ENCODE measurements at places on chromosomes 16 and 17. TPM values are rescaled to one million over a fixed set of nuclear protein-coding genes. Genes with fewer than 3 reads are reported as not detected.

- no peak for DNase-seq
These were observed 21.4 kb downstream of the UNC13D start for GRCh38 chr17:75822800-75823166.

DNA sequence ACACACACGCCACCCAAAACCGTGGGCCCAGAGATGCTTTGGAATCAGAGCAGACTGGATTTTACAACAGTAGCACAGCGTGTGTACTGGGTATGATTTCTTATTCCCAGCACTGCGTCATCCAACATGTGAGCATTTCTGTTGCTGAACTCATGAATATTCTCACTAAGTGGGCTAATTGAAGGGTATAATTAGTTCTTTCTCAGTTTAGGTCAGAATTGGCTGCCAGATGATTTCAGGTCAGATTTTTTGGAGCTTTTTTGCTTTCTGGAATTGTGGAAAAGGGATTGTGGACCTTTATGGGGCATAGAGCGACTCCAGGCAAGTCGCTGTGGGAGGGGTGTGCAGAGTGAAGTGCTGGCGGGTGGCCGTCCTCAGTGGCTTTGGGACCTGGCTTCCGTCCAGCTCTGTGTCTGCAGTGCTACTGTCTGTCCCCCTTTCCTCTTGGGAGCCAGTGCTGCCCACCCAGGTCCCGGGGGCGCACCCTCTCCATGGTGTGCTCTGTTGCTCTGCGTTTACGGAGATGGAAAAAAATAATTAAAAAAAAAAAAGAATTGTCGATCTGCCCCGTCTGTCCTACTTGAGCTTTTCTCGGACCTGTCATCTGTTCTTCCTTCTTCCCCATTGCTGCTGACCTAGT lies 25.0 kb downstream of the FOXK2 start:
- no peak for DNase-seq

DNA sequence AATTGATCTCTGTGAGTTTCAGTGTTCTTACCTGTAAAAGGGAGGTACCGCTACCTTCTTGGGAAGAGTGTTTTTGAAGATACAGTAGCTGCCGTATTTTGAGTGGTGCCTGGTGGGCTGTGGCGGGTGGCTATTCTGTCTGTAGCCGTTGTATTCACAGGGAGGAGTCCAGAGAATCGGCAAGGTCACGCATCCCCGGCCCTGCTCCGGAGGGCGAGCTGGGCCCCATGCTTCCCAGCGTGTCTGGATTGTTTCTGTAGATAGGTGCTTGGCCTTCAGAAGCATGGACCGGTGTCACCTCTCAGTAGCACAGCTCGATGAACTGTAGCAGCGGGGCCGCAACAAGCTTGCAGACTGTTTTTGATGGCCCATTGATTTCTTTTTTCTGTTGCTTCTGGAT lies 295.6 kb downstream of the CPPED1 start:
- DNase-seq: no peak

GRCh38 chr16:934178-934577 lies 36.6 kb downstream of the LMF1 start:
- DNase-seq: no peak

DNA sequence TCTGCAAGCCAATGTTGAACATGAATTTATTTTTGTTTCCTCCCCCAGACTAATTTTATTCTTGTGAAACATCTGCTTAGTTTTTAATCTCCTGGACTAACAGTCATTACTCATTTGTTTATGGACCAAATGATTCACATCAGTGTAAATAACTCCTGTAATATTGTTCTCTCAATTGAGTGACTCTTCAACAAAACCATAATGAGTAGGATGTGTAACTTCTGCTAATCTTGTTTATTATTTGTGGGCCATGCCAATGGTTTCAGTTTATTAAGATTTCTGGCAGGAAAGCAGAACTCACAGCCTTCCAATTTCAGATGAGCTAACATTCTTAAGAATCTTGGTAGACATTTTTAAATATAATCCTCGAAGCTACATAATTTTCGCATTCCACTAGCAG lies 1216.3 kb upstream of the GOT2 start:
- DNase-seq: no peak

- DNase-seq: no peak
These were observed 80.6 kb downstream of the AMFR start for GRCh38 chr16:56344518-56345405.

DNA sequence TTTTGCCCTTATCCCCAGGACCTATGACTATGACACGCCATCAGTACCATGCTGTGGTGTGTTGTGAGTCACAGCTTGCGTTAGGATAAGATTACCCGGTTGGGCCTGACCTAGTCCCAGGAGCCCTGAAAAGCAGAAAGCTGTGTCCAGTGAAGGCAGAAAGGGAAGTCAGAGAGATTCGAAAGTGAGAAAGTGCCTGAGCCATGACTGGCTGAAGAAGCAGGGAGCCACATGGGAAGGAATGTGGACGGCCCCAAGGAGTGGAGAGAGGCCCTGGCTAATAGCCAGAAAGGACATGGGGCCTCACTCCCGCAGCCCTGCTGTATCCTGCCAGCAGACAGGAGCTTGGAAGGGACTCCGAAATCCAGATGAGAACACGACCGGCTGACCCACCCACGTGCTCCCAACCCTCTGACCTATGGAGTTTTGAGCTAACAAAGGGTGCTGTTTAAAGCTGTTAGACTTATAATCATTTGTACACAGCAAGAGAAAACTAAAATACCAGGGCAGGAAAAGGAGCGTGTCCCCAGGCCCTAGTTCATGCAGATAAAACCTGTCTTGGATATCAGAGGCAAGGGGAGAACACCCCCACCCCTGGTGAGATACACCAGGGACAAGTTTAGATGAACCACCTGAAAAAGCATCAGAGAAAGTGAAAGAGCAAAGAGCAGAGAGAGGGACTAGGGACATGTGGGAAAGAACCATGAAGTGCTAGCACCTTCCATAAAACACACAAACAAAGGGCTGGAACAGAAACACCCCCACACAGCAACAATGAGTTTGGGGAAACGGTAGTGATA lies 115.3 kb downstream of the SLC39A11 start:
- DNase-seq: peak; percentile 81

GRCh38 chr17:72219137-72219823 lies 98.5 kb downstream of the SOX9 start:
- no peak for DNase-seq

GRCh38 chr17:77354670-77355455 lies 214.1 kb downstream of the SEC14L1 start:
- DNase-seq: no peak

DNA sequence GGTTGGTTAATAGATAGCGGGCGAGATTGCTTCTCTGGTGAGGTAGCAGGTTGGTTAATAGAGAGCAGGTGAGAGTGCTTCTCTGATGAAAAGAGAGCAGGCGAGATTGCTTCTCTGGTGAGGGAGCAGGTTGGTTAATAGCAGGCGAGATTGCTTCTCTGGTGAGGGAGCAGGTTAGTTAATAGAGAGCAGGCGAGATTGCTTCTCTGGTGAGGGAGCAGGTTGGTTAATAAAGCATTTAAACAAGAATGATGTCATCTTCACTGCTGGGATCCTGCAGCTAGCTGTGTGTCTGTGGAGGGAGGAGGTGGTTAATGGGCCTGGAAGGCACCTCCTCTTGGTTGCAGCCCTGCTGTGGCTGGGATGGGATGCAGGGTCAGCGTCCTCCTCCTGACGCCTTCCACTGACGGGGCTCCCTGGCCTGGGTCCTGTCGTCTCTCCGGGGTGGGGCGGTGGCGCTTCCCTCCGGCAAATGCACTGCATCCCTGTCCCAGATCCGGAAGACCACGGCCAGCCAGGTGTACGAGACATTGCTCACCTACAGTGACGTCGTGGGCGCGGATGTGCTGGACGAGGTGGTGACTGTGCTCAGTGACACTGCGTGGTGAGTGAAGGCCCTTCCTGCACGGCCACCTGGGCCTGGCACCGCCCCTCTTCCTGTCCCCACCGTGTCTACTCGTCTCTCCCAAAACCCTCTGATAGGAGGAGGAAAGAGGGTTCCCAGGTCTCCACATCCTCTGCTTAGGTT lies 99.2 kb upstream of the ZNF750 start:
- DNase-seq: no peak

DNA sequence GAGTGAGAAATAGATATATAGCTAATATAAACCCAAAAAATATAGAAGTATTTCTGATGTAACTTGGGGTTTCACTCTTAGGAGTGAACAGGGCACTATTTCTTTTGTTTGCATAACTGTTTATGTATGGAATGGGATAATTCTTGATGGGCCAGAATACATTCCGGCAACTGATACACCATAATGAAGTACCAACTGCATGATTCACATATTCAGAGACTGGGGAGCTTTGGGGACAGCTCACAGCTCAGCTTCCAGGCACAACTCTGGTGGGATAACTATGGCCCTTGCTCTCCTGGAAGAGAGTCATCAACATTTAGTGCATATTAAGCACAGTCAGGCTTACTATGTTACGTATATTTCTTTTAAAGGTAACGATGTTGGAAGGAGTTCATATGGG lies 42.1 kb upstream of the ADCY7 start:
- DNase-seq: no peak

DNA sequence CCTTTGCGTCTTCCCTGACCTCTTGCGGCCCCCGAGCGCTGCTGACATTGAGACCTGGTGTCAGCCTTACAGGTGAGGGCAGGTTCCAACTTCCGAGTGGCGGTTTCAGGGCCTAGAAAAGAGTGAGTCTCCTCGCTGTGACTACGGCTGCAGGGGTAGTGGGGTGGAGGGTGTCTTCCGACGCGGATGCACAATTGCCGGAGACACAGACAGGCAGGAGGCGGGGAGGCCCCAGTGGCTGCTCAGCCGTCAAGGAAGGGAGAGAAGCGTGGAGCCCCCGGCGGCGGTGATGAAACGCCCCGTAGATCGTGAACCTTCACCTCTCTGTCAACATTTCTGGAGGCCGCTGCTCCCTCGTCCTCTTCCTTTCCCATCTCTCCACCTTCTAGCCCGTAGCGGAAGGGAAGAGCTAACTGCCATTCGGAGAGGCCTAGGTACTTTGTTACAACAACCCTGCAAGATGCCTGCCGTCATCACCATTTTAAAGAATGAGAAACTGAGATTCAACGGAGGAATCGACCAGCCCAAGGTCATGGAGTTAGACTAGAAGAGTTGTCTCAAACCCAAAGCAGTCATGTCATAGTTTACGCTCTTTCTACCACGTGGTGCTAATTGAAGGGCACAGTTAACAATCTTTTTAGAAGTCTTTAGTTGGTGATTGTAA lies 485 bp downstream of the DNAJA3 start:
- no peak for DNase-seq

- no peak for DNase-seq
These were observed 75.9 kb downstream of the CES1 start for GRCh38 chr16:55756963-55757362.

GRCh38 chr16:74275031-74275636 lies 21.5 kb upstream of the PSMD7 start:
- DNase-seq: no peak

GRCh38 chr17:33942414-33942813 lies 312.7 kb upstream of the CCL2 start:
- no peak for DNase-seq

- DNase-seq: no peak
These were observed 36.8 kb upstream of the DYNLL2 start for GRCh38 chr17:58046239-58047094.

DNA sequence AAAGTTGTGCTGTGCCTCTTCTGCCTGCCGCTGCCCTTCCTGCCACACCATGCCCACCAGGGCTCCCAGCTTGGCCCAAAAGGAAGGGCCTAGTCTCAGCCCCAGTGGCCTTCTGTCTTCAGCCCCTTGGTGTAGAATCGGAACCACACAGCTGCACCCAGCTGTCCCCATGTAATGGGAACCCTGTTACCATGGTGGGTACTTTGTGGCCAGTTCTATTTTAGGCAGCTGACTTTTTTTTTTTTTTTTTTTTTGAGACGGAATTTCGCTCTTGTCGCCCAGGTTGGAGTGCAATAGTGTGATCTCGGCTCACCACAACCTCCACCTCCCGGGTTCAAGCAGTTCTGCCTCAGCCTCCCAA lies 163.3 kb upstream of the GSE1 start:
- no peak for DNase-seq

DNA sequence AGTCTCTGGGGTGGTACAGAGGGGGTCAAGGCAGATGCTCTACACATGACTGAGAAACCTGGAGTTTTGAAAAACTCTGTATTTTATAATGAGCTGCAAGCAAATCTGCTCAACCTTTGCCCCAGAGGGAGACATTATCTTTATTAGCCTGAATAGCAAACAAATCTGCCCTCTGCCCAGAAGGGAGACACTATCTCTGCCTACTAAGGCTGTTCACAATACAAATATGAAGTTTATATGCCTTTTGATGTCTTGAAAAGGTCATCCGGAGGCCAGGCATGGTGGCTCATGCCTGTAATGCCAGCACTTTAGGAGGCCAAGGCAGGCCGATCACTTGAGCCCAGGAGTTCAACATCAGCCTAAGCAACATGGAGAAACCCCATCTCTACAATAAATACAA lies 11.0 kb upstream of the XYLT1 start:
- no peak for DNase-seq

- DNase-seq: no peak
These were observed 681 bp downstream of the XPO6 start for GRCh38 chr16:28210979-28211588.

DNA sequence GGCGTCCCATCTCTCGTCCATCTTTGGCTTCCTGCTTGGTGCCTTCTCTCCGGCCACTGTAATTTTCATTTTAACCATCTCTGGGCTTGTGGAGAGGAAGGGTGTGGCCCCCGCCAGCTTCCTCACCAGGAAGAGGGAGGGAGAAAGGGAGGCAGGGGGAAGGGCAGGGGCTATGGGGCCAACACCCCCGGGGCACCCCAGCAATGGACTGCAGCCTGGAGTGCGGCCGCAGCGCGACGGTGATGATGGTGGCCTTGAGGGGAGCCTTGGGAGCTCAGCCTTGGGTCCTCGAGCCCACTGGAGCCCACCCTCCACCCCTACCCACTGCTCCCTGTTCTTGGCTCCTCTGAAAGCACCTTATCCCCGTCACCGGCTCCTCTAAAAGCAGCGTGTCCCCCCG lies 9.5 kb downstream of the METRNL start:
- DNase-seq: no peak

- DNase-seq: no peak
These were observed 75.7 kb downstream of the FBXL20 start for GRCh38 chr17:39325528-39326240.

GRCh38 chr17:673200-673681 lies 41.4 kb downstream of the VPS53 start:
- DNase-seq: no peak

DNA sequence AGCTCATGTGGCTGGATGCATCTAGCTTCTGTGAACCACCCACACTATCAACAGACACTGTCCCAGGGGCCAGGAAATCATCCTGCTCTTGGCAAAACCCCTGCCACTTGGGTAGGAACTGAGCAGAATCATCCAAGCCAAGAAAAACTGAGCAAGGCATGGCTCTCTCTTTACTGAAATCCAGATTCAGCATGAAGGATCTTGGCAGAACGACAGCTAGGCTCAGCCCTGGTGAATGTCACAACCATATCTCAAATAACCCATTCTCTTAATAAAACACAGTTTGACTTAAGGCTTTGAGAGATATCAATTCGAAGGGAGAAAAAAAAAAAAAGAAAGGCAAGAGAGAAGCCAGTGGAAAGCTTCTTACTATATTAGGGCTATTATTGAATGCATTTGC lies 72.2 kb downstream of the MAF start:
- DNase-seq: no peak

HCRT gene
- total RNA-seq: not detected

GRB7 gene
- total RNA-seq: 42.0 TPM

BEAN1 gene
- 7.0 TPM for total RNA-seq

CACNG3 gene
- total RNA-seq: not detected

CPSF4L gene
- not detected for total RNA-seq

ABCA3 gene
- 17.1 TPM for total RNA-seq

HOXB9 gene
- total RNA-seq: 83.8 TPM

ZSCAN32 gene
- total RNA-seq: 11.2 TPM

RANBP10 gene
- total RNA-seq: 4.0 TPM

ETV4 gene
- 63.9 TPM for total RNA-seq

TBC1D28 gene
- not detected for total RNA-seq

SLFN14 gene
- not detected for total RNA-seq

RGS9 gene
- total RNA-seq: 5.2 TPM

PGAP3 gene
- total RNA-seq: 11.2 TPM

Data from epithelial cell of proximal tubule (primary cell).